ENCODE measurements at places on chromosomes 5 and 9. TPM values are rescaled to one million over a fixed set of nuclear protein-coding genes. Genes with fewer than 3 reads are reported as not detected.
A peak's percentile ranks its signal among the peaks of the same experiment; 100 is the strongest.

DNA sequence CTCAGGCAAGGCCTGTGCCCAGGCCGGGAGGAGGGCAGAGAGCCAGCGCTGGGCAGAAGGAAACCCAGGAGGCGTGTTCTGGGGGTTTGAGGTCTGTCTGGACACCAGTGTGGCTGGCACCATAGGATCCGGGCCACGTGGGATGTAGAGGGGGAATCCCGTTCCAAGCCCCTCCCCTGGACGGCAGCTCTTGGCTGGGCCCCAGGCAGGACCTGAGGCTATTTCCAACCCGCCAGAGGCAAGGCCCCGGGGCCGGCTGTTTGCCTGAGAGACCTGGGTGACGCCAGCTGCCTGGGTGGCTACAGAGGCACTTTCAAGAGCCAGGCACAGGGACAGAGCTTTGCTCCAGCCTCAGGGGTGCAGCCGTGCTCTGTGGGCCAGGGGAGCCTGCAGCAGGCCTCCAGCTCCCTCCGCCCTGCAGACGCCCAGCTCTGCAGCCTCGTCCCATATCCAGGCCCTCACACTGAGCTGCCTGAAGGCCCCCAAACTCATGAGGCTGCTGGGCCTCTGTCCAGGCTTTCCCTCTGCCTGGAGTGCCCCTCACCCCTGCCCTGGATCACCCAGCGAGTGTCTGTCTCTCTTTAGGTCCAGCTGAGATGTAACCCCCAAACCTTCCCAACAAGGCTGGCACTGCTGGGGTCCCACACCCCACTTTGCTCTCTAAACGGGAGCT, 56.6 kb upstream of the EGFL7 start:
- peaks cover 28% of the 10 kb centered on the region for H3K4me1 ChIP-seq
- H3K27me3 ChIP-seq: peaks cover 13% of the 10 kb centered on the region
- H3K4me3 ChIP-seq: no peak overlapping the region
- no peaks in the 10 kb centered on the region for H3K36me3 ChIP-seq
- peak; percentile 90 for DNase-seq

GRCh38 chr5:35857606-35858205, 1.0 kb downstream of the IL7R start:
- H3K36me3 ChIP-seq: no peaks in the 10 kb centered on the region
- no peaks in the 10 kb centered on the region for H3K4me1 ChIP-seq
- DNase-seq: no peak
- H3K27me3 ChIP-seq: no peaks in the 10 kb centered on the region

DNA sequence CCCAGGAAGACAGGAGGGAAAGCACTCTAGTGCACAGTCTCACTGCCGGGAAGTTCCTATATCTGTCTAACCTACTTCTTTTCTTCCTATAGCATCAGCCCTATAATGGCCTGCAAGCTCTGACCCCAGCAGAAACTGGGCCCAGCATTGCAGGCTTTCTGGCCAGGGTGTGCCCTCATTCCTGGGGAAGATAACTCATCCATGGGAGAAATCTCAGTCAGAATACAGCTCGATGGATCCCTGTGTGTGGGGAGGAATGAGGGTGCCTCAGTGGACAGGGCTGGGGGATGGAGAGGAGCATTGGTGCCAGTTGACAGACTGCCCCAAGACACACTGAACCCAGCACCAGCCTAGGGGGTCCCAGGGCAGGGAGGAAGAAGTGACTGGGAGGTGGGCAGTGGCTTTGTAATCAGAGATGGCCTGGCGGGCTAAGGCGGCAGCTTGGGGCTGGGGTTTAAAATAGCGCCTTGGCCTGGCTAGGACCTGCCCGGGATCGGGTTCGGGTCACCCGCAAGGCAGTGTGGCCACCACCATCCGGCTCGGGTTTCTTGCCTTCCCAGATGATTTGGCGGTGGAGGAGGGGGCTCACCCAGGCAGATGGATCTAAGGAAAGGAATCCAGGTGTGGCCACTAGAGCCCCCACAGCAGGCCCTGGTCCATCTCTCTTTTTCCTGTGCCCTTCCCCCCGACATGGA, 7.6 kb upstream of the CXXC5 start:
- H3K4me1 ChIP-seq: peaks cover 34% of the 10 kb centered on the region
- no peaks in the 10 kb centered on the region for H3K27me3 ChIP-seq
- H3K36me3 ChIP-seq: no peaks in the 10 kb centered on the region
- peak; percentile 56 for DNase-seq
- no peak overlapping the region for H3K27ac ChIP-seq

DNA sequence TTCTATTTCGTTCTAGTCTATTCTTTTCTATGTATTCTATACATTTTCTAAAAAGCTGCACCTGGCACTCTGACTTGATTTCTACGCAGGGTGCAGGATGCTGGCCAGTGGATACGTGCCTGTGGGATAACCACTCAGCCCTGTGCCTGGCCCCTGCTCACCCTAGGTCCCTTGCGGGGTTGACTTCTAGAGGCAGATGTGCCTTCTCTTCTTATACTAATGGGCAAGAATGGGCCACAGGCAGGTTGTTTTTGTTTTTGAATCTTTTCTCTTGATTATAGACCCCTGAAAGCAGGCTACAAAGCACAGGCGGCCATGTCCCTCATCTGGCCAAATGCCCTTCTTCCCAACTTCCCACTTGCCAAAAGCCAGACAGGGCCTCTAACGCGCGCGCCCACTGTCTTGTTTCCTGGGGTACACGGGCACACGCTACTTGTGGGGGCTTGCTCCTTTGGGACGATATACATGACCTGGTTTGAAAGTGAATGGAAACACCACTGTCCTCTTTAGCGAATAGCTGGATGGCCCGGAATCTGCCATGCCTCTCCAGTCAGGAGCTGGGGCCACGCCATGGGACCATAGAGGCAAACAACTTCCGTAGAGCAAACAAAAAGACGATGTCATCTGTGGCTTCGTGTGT, 162.7 kb upstream of the IRX2 start:
- no peak overlapping the region for H3K4me3 ChIP-seq
- H3K27ac ChIP-seq: no peak overlapping the region
- H3K27me3 ChIP-seq: no peaks in the 10 kb centered on the region
- no peaks in the 10 kb centered on the region for H3K36me3 ChIP-seq

TTC16 gene
- total RNA-seq: not detected

GFPT2 gene
- total RNA-seq: 19.1 TPM

- H3K36me3 ChIP-seq: no peaks in the 10 kb centered on the region
- no peak for DNase-seq
- no peaks in the 10 kb centered on the region for H3K27me3 ChIP-seq
- H3K27ac ChIP-seq: no peak overlapping the region
These were observed 69.7 kb downstream of the FAM114A2 start for GRCh38 chr5:153968761-153969562.

GRCh38 chr9:124769549-124770358, 1.4 kb downstream of the NR6A1 start:
- H3K4me1 ChIP-seq: peaks cover 24% of the 10 kb centered on the region
- no peaks in the 10 kb centered on the region for H3K36me3 ChIP-seq
- H3K4me3 ChIP-seq: peak overlapping the region; percentile 88
- H3K27me3 ChIP-seq: no peaks in the 10 kb centered on the region
- peak overlapping the region; percentile 78 for H3K27ac ChIP-seq
- no peak for DNase-seq

GRCh38 chr9:137241490-137242268, 592 bp downstream of the TUBB4B start:
- peaks cover 62% of the 10 kb centered on the region for H3K4me1 ChIP-seq
- peak overlapping the region; percentile 76 for H3K4me3 ChIP-seq
- H3K27ac ChIP-seq: peak overlapping the region; percentile 92
- peak; percentile 86 for DNase-seq
- no peaks in the 10 kb centered on the region for H3K27me3 ChIP-seq

GRCh38 chr5:122424132-122424531, 112.1 kb downstream of the SNCAIP start:
- H3K36me3 ChIP-seq: no peaks in the 10 kb centered on the region
- H3K4me3 ChIP-seq: no peak overlapping the region
- no peaks in the 10 kb centered on the region for H3K27me3 ChIP-seq
- DNase-seq: no peak

INSL6 gene
- not detected for total RNA-seq

CTXN3 gene
- not detected for total RNA-seq

GRCh38 chr5:135249658-135250057, 149.4 kb downstream of the MACROH2A1 start:
- no peaks in the 10 kb centered on the region for H3K36me3 ChIP-seq
- DNase-seq: peak; percentile 22
- no peaks in the 10 kb centered on the region for H3K27me3 ChIP-seq
- H3K4me3 ChIP-seq: no peak overlapping the region
- no peak overlapping the region for H3K27ac ChIP-seq

- DNase-seq: peak; percentile 80
- no peaks in the 10 kb centered on the region for H3K4me1 ChIP-seq
- peak within 1 kb of the TSS; percentile 75 for H3K27ac ChIP-seq
- no peaks in the 10 kb centered on the region for H3K36me3 ChIP-seq
- peak within 1 kb of the TSS; percentile 76 for H3K4me3 ChIP-seq
These were observed at the start of gene MAP1B for GRCh38 chr5:72107131-72107900. TSS of gene MAP1B (plus strand) at chr5:72107475. CDS start at chr5:72107532, 57 bp downstream.

PCDHA9 gene
- 0.68 TPM for total RNA-seq

DNA sequence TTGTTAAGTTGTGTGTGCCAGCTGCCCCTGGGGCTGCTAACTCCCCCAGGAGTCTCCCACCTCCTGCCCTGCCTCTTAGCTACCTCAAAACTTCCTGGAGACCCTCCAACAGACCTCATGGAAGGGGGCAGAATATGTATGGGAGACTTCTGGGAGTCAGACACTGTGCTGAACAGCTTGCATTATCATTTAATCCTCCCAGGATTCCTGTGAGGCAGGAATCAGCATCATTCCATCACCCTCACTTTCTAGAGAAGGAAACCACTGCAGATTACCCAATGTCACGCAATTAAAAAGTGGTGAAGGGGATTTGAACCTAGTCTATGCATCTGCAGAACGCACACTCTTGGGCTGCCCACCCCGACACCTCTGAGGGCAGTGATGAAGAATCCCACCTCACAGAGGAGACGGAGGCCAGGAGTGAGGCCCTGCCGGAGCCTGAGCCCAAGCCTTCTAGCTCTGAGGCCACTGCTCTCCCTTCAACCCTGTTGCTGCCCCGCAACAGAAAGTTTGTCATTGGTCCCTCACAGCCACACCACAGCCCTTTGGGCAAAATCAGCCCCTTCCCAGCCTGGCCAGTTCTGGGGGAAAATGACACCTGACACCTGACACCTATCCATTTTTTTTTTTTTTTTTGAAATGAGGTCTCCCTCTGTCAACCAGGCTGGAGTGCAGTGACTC, 30.3 kb upstream of the IL17B start:
- H3K36me3 ChIP-seq: peaks cover 76% of the 10 kb centered on the region
- peak overlapping the region; percentile 98 for H3K27ac ChIP-seq
- H3K4me3 ChIP-seq: peak overlapping the region; percentile 80
- no peaks in the 10 kb centered on the region for H3K27me3 ChIP-seq
- peak; percentile 66 for DNase-seq
